ENCODE measurements at places on chromosomes 7 and 10.

- DNase-seq = no peak
These were observed 230.7 kb downstream of the RPS24 start for GRCh38 chr10:78264361-78264760.

- no peak for DNase-seq
These were observed 14.0 kb downstream of the DNAJB12 start for GRCh38 chr10:72340510-72341261.

DNA sequence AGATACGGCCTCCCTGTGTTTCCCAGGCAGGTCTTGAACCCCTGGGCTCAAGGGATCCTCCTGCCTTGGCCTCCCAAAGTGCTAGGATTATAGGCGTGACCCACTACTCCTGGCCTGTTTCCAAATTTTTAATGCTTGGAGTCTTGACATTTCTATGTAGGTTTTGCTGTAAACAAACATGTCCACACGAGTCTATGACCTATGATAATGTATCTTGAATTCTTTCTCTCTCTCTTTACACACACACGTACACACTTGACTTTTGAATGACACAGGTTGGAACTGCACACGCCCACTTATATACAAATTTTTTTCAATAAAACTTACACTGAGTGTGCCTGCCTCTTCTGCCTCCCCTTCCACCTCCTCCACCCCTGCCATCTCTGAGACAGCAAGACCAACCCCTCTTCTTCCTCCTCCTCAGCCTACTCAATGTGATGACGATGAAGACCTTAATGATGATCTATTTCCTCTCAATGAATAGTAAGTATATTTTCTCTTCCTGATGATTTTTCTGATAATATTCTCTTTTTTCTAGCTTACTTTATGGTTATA lies 44.1 kb upstream of the LAMB1 start:
- no peak for DNase-seq

GRCh38 chr10:112624546-112625048 lies 177.6 kb downstream of the VTI1A start:
- DNase-seq = no peak

DNA sequence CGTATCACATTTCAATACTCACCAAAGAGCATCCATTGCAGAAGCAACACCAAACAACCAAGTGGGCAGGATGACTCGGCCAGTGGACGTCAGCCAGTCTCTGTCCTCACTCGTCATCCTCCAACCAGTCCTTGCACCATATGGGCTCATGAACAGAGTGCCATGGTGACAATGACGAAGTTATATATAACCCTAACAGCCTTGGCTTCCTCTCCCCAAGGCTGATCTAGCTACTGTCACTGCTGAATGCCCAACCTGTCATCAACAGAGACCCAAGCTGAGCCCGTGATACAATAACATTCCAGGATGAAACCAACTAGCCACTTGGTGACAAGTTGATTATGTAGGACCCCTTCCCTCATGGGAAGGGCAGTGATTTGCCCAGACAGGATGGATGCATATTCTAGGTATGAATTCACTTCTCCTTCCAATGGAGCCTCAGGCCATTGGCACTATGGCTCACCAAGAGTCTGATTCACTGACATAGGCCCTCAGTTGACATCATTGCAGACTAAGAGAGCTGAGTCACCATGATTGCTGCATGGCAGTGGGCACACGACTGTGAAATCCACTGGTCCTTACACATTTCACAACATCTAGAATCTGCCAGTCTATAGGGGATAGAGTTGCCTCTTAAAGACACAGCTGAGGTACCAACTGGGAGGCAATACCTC lies 26.3 kb upstream of the PPIF start:
- peak; percentile 83 for DNase-seq

GRCh38 chr10:114703377-114704107 lies 45.5 kb upstream of the ABLIM1 start:
- DNase-seq = peak; percentile 43

DNA sequence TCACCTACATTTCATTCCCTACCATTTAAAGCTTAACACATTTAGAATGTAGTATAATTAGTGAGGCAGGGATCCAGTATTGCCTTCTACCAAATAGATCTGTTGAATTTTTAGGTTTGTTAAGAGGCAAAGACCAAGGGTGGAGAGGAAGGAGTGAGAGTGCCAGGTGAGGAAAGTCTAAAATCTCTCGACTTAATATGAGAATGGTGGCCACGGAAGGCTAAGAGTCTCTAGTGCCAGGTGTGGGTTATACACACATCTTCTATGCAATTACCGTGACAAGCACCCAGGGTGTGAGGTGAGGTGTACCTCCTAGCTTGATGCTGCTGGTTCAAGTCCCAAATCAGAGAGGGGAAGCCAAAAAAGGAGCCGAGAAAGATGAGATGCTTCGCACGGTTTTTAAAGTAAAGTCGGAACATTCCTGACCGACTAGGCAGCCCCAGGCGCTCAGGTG lies 439 bp downstream of the IQUB start:
- no peak for DNase-seq

All from Caki2 (cell line).